NCI-H1105 (cell line): ENCODE measurements at places on chromosomes 12 and 14.

GRCh38 chr14:60356386-60356785 is 107.4 kb downstream of the PPM1A start:
- DNase-seq: no peak

GRCh38 chr14:55127460-55127951 is 1.5 kb upstream of the LGALS3 start:
- DNase-seq: no peak

DNA sequence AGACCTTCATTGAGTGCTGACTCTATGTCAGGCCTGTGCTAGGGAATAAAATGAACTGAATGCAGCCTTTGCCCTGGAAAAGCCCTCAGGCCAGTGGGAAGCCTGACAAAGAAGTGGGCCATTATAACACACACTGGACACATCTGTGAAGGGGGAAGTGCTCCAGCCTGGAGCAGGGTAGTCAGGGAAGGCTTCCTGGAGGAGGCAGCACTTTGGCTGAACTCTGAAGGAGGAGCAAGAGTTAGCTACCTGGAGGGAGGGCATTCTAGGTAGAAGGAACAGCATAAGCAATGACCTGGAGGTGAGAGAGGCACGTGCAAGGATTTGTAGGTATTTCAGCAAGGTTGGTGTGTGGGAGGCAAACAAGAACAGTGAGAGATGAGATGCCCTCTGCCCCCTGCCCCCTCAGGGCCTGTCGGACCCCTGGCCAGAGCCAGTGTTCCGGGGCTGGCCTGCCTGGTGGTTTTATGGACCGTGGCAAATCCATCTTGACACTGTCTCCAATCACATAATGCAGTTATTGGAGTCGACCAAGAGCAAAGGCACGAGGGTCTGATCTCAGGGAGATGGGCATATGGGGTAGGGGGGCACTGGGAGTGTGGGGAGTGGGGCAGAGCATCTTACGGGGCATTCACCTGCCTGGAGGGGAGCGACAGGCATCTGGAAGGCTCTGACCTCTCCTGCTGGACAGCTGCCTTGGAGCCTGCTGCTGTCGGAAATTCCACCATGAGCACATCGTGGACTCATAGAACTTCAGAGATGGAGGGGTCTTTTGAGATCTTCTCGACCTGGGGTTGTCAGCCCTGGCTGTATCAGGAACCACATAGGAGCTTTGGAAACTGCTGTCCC is 2.7 kb upstream of the FAM222A start:
- DNase-seq: no peak

GRCh38 chr12:128820723-128821432 is 2.9 kb downstream of the SLC15A4 start:
- no peak for DNase-seq

DNA sequence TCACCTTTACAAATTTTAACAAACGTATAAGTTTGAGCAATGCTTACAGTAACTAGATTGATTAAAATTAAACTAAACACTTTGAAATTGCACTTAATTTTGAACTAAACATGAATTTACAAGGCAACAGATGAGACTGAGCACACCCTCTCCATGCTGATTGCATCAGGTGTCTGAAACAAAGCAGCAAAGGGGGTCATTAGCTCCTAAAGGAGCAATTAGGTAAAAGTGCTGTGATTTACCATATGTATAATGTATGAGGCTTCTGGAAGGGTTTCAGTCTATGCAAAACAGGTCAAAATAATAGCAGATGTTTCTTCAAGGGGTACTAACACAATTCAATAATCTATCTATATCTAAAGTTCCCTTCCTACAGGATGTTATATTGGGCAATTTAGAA is 98.8 kb upstream of the LMNTD1 start:
- no peak for DNase-seq

GRCh38 chr12:132189378-132190011 is 45.2 kb downstream of the NOC4L start:
- peak; percentile 73 for DNase-seq

GRCh38 chr12:109845824-109846205 is 12.6 kb upstream of the TRPV4 start:
- DNase-seq: no peak

DNA sequence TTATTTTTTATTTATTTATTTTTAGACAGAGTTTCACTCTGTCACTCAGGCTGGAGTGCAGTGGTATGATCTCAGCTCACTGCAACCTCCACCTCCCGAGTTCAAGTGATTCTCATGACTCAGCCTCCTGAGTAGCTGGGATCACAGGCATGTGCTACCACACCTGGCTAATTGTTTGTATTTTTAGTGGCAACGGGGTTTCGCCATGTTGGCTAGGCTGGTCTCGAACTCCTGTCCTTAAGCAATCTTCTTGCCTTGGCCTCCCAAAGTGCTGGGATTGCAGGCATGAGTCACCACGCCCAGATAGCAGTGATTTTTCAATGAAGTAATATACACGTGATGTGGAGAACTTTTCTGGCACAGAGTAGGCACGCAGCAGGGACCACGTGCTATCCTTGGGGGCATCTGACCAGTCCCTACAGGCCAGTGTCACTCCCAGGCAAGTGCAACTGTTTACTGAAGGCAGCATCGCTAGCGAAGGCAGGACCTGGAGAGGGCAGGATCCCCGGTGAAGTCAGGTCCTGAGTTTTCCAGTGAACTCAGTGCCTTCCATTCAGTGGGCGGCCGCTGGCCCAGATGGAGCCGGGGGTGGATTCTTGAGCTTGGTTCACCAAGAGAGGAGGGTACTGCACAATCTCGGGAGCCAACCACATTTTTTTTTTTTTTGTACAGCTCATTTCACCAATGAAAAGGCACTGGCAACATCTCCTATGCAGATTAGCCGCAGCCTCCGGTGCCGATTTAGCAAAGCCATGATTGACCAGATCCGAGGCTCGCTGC is 11.1 kb upstream of the CLMN start:
- no peak for DNase-seq

DNA sequence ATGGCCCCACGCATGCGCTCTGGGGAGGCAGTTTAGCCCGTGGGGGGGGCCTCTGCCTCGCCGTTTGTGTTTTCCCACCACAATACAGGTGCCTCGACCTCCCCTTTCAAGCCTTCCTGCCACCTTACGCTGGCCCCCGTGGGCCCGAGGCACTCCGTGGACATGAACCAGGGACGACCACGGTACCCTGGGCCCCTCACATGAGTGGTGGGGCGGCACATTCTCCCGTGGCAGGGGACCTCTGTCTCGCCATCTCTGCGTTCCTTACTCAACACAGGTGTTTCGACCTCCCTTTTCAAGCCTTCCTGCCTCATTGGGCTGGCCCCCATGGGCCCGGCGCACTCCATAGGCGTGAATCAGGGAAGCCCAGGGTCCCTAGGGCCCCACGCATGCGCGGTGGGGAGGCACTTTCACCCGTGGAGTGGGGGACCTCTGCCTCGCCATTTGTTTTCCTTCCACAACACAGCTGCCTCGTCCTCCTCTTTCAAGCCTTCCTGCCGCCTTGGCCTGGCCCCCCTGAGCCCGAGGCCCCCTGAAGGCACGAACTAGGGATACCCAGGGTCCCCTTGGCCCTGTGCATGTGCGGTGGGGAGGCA is 339.5 kb downstream of the ALG10 start:
- DNase-seq: no peak

DNA sequence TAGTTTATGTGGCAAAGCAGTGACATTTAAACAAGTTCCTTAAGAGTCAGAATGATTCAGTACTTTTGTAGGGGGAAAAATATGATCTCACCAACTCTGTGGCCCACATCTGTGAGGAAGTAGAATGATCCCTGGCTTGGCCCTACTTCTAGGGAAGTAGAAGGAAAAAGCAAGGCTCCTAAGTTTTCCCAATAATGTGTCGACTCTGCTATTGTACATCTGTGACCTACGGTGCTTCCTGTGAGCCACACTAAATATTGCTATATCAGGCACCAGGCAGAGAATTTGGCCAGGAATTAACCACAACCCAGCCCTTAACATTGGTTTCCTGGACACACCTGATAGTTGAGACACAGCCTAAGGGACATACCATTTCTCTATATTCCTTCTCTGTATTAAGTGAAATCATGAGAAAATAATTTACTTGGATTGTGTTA is 9.3 kb upstream of the NID2 start:
- DNase-seq: no peak

DNA sequence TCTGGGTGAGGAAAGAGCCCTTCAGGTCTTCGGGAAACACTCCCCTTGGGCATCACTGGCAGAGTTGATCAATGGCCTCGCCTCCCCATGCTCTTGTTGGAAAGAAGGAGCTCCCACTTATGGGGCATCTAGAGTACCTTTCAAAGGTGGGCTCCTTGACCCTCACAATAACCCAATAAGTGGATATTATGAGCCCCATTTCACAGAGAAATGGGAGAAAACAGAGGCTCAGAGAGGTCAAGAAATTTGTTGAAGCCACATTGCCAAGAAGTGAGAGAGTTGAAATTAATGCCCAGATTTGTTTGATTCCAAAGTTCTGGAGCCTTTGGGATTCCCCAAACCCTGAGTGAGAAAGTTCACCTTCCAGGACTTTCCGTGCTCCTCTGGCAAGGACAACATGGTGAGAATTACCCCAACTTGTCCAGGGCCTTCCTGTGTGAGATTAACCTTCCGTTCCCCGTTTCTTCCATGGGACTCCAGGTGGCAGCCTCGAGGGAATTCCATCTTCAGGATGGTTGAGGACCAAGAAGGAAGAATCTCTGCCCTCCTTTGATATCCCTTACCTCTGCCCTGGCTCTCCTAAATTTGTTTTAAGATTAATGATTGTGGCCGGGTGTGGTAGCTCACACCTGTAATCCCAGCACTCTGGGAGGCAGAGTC is 7.5 kb upstream of the CHD4 start:
- DNase-seq: no peak

GRCh38 chr12:101480849-101481248 is 5.7 kb downstream of the SPIC start:
- no peak for DNase-seq

DNA sequence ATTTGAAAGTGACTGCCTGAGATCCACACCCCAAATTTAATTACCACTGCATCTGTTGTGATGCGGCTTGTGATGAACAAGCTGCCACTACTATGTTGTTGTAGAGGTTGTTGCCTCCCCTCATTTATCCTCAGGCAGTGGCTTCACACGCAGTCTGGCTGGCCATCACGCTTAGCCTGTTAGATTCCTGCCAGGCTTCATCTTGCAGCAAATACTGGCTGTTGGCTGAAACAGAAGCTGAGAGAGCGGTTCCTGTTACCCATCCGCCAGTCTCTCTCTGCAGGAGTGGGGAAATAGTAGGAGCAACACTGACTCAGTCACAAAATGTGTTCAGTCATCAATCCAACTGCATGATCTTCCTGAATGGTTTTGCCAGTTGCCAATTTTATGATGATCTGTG is 934.4 kb downstream of the FLRT2 start:
- no peak for DNase-seq

- no peak for DNase-seq
Measured at GRCh38 chr14:76717508-76718290, 43.6 kb upstream of the VASH1 start.

DNA sequence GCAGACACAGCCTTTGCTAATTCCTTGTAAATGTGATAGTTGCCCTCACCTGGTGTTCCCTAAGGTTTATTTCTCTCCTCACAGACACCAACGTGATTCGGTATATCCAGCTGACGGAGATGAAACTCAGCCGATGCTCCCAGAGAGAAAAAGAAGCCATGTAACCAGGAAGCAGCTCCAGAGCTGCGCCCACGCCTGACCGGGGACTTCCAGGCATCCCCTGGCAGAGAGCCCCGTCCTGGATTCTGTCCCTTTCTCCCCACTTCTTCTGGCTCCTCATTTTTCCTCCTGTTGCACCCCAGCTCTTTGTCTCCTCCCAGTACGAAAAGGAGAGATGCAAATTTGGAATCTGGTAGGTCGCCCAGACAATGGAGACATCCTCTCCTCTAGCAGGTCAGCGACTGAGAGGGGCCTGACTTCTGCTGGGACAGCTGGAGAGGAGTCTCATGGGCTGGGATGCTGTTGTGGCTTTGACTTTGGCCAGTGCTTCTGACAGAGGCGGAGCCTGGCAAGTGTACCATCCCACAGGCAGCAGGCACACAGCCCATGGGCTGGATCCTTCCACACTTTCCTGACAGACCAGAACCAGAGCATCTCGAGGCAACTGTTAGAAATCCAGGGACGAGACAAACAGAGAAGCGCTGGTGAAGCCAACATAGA is 29.4 kb downstream of the TTC9 start:
- no peak for DNase-seq

DNA sequence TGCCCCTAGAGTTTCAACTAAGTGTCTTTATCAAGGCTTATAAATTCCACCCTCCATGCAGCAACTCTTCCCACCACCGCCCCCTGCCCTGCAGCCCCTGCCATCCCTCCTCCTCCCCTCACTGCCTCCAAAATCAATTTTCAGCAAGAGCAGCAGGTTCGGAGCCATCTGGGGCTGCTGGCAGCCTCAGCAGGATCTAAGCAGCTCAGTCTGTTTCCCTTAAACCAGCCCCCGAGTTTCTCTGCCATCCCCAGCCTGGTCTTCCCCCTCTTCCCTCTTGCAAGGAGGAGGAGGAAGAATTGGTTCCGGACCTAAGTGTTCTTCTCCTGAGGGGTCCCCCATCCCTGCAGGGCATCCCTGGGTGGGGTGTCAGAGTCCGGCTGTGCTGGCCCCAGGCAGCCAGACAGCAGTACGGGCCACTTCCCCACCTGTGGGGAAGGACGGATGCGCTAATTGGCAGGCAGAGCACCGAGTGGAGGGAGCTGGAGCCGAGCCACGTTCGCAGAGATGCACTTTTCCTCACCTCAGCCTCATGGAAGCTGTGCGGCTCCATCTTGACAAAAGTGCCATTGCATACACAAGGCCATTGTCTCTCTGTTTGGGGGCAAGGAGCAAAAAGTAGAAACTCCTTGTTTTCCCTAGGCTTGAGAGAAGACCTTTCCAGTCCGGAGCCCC is 189.3 kb downstream of the KCNA5 start:
- DNase-seq: no peak

GRCh38 chr12:68287106-68287505 is 33.7 kb upstream of the IL22 start:
- DNase-seq: no peak

DNA sequence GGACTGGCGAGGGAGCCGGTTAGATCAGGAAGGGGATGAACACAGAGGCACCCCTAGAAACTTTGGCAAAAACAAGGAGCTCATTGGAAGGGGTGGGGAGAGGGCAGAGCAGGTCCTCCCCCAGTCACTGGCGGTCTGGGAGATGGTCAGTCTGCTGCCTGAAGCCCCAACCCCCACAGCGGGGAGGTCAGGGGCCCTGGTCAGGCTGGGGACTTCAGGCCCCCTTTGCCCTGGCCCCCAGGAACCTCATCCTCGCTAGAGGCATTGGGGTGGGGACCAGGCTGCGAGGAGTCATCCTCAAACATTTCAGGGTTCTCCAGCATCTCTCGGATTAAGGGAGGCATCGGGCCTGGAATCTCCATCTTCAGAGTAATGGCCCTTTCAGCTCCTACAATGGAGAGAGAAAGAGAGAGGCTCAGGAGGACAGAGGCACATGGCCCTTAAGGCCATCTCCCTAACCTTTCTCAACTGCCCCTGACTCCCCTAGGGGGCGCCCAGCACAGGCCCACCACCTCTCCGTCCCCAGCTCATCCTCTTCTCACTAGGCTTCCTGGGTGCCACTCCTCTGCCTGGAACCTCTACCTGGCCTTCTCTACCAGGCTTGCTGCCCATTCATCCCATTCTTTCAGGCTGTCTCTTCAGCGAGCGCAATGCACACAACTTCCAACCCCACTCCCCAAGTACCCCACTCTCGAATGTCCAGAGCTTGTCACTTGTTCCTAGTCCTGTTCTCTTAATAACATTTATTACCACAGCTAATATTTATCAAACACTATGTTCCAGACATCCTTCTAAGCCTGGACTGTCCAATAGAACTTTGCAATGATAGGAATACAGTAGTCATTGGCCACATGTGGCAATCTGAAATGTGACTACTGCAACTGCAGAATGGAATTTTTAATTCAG is 4.7 kb upstream of the ITGB7 start:
- DNase-seq: no peak
